T-helper 17 cell (primary cell): ENCODE measurements at places on chromosomes 7 and 10.

DNA sequence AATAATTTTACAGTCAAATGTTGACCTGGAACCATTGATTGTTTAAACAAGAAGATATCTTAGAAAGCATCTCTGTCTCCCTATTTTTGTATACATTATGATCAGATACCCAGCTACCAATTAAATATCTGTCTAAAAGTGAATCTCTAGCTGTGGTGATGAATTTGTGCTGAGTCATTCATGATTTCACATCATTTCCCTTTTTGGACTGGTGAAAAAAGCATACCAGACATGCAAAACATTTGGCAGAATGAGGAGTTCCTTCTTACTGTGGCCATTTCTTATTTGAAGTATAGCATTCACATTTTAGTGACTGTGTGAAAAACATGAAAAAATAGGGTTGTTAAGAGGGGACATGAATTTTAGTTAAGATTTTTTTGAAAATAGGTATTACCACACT, 98.0 kb upstream of the GATA3 start:
- H3K36me3 ChIP-seq, result no peaks in the 10 kb centered on the region
- H3K27ac ChIP-seq, result no peak overlapping the region
- peaks cover 9% of the 10 kb centered on the region for H3K4me1 ChIP-seq
- no peak for DNase-seq
- no peaks in the 10 kb centered on the region for H3K27me3 ChIP-seq

GRCh38 chr7:13540429-13540828, 449.0 kb downstream of the ETV1 start:
- H3K36me3 ChIP-seq, result no peaks in the 10 kb centered on the region
- H3K27me3 ChIP-seq, result no peaks in the 10 kb centered on the region
- DNase-seq, result no peak
- H3K4me1 ChIP-seq, result peaks cover 5% of the 10 kb centered on the region
- H3K4me3 ChIP-seq, result no peak overlapping the region

DNA sequence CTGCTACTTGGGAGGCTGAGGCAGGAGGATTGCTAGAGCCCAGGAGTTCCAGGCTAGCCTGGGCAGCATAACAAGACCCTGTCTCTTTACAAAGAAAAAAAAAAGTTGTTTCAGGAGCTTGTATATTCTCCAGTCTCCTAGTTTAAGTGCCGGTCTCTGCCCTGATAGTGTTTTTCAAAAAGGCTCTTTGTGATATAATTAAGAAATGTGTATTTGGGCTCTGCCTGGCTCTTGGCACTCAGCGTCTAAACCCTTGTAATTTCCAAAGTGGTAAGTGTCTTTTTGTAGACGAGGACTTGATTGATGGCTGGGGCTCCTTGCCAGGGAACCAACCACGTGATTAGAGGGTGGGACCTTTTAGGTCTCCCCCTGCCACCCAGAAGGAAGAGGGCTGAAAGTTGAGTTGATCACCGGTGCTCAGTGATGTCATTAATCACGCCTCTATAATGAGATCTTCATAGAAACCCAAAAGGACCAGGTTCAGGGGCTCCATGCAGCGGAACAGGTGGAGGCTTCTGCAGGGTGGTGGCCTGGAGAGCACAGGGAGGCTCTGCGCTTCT, 4.4 kb downstream of the EIF3B start:
- no peak overlapping the region for H3K27ac ChIP-seq
- peaks cover 33% of the 10 kb centered on the region for H3K4me1 ChIP-seq
- H3K27me3 ChIP-seq, result no peaks in the 10 kb centered on the region
- H3K4me3 ChIP-seq, result peak overlapping the region; percentile 25
- H3K36me3 ChIP-seq, result peaks cover 5% of the 10 kb centered on the region

GRCh38 chr10:117780411-117780810, 237.9 kb downstream of the EMX2 start:
- H3K36me3 ChIP-seq, result no peaks in the 10 kb centered on the region
- peaks cover 3% of the 10 kb centered on the region for H3K27me3 ChIP-seq
- no peak for DNase-seq
- H3K4me1 ChIP-seq, result no peaks in the 10 kb centered on the region
